ENCODE measurements at places on chromosomes 6 and 20. TPM values are rescaled to one million over a fixed set of nuclear protein-coding genes. Genes with fewer than 3 reads are reported as not detected.

The GHRH gene
- total RNA-seq: not detected

The ESR1 gene
- total RNA-seq: not detected

The MDFI gene
- total RNA-seq: 29.5 TPM

The FHL5 gene
- not detected for total RNA-seq

The BCKDHB gene
- 48.2 TPM for total RNA-seq

The ZC3H12D gene
- total RNA-seq: 0.03 TPM

The BTNL2 gene
- total RNA-seq: not detected

The SLC13A3 gene
- total RNA-seq: 4.5 TPM

The AKIRIN2 gene
- total RNA-seq: 76.7 TPM

The SDC4 gene
- total RNA-seq: 19.3 TPM

The SLC32A1 gene
- total RNA-seq: 0.04 TPM

The PDE7B gene
- 0.12 TPM for total RNA-seq

DNA sequence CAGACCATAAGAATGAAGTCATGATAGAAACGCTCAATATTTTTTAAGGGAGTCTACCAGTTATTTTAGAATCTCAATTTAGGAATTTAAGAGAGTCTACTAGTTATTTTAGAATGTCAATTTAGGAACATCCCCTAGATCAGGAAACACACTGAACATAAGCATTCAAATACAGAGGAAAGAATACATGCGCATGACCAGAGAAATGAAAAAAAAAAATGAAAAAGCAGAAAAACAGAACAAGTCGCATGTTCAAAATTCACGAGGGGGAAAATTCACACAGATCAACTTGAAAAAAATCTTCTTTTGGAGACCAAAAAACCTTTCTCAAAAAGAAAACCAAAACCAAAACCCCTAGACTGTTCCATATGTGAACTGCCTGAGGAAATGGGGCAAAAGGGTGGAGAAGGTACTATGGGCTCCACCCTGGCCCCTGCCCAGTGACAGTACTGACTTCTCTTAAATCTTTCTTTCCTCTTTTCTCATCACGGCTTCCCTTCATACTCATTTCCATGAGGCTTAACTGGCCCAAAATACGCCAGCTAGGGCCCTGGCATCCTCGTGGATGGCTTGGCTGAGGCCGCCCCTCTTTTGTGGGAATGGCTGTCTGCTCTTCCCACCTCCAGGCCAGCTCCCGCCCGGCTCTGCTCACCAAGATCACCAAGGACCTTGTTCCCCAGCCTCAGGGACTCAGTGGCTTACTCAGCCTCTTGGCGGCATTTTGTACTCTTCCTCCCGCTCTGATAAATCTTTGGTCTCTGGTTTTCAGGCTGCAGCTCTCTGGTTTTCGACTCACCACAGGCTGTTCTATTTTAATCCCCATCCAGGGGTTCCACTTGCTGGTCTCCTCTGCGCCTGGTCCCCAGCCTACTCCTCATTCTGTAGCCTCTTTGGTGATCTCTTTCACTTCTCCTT lies 11.2 kb downstream of the ZBTB2 start:
- no peaks in the 10 kb centered on the region for H3K4me1 ChIP-seq
- no peak overlapping the region for H3K27ac ChIP-seq
- no peak for DNase-seq
- no peaks in the 10 kb centered on the region for H3K27me3 ChIP-seq

DNA sequence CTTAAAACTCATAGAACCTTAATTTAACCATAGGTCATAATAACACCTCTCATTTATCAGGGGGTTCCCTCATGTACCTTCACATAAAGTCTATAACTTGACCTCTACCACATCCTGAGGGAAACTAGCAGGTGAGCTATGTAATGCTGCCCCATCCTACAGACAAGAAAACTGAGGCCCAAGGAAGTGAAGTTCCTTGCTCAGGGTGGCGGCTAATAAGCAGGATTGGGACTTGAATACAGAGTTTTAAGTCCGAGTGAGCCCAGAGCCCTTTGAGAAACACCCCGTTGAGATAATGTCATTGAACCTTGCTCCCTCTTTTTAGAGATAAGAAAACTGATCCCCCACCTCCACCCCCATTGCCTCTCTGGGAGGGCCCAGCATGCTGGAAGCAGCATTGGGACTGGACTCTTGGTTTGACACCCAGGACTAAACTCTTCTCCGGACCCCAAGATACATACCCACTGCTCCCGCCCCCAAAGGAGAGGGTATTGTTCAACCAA lies 429 bp downstream of the BNIP5 start:
- H3K27me3 ChIP-seq: peaks cover 26% of the 10 kb centered on the region
- no peak overlapping the region for H3K4me3 ChIP-seq
- H3K4me1 ChIP-seq: peaks cover 7% of the 10 kb centered on the region

- no peaks in the 10 kb centered on the region for H3K4me1 ChIP-seq
- no peaks in the 10 kb centered on the region for H3K27me3 ChIP-seq
- H3K27ac ChIP-seq: no peak overlapping the region
- no peak for DNase-seq
These were observed 5.1 kb upstream of the DEF6 start for GRCh38 chr6:35292494-35292893.

- no peaks in the 10 kb centered on the region for H3K36me3 ChIP-seq
- DNase-seq: no peak
- H3K4me1 ChIP-seq: peaks cover 29% of the 10 kb centered on the region
- no peaks in the 10 kb centered on the region for H3K27me3 ChIP-seq
These were observed 222.2 kb downstream of the LY86 start for GRCh38 chr6:6810727-6811126.

DNA sequence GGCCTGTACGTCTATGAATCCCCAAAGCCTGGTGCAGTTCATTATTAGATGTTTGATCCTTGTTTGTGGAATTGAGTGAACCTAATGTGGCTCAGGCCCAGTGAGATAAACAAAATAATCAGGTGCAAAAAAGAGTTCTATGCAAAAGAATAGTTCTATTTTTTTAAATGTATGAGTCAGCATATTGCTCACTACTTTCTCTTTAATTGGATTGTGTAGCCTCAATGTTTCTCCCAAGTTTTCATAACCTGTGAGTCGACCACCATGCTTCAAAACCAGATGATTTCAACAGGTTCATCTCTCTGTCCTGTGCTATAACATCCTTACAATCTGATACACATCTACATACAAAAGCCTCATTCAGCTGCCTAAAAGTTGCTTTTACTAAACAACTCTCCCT lies 116.5 kb upstream of the HDAC2 start:
- DNase-seq: no peak
- no peaks in the 10 kb centered on the region for H3K27me3 ChIP-seq
- no peak overlapping the region for H3K4me3 ChIP-seq
- no peak overlapping the region for H3K27ac ChIP-seq
- peaks cover 3% of the 10 kb centered on the region for H3K4me1 ChIP-seq

GRCh38 chr6:56346958-56347357 lies 99.6 kb upstream of the COL21A1 start:
- DNase-seq: peak; percentile 10
- no peaks in the 10 kb centered on the region for H3K27me3 ChIP-seq
- peaks cover 7% of the 10 kb centered on the region for H3K4me1 ChIP-seq

- no peaks in the 10 kb centered on the region for H3K4me1 ChIP-seq
- no peak overlapping the region for H3K27ac ChIP-seq
- H3K27me3 ChIP-seq: no peaks in the 10 kb centered on the region
These were observed 53.7 kb upstream of the MPC1 start for GRCh38 chr6:166436195-166437139.

Data from neural progenitor cell (in vitro differentiated cells).